A549 treated with GW870086 at 1 μM for 4 hours (cell line): ENCODE measurements at places on chromosomes 3 and 15. TPM values are rescaled to one million over a fixed set of nuclear protein-coding genes. Genes with fewer than 3 reads are reported as not detected.

SLCO2A1 gene
- 0.07 to 0.21 TPM (median 0.15 TPM) in 4 of 5 replicates, not detected in the other for total RNA-seq

DOCK3 gene
- total RNA-seq: 0.27 to 0.39 TPM (median 0.35 TPM) in 5 replicates

UBE2E1 gene
- total RNA-seq: 89.2 to 114 TPM (median 104 TPM) in 5 replicates

TNFSF10 gene
- 0.10 to 0.33 TPM (median 0.23 TPM) in 3 of 5 replicates, not detected in the others for total RNA-seq

SCAANT1 gene
- total RNA-seq: not detected in 5 replicates

EIF4G1 gene
- total RNA-seq: 254 to 267 TPM (median 261 TPM) in 5 replicates

LRTM1 gene
- not detected in 5 replicates for total RNA-seq
